ENCODE measurements at places on chromosomes 7 and 10.

DNA sequence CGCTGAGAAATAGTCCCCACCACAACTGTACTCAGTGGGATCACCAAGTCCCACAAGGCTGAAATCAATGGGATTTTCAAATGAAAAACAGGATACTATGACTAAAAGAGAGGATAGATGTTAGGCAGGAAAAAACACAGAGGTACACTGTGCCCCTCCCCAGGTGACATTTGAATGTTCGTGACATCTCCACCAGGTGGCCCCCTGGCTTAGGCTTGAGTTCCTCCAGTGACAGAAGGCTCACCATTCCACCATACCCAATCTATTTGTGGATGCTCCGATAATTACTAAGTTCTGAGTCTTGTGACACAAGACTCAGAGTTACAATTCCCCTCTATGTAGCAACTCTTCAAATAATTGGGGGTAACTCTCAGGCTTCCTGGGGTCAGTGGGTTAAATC lies 77.5 kb upstream of the KCNMA1 start:
- DNase-seq = no peak

- DNase-seq = no peak
These were observed 191.0 kb downstream of the LSM5 start for GRCh38 chr7:32299133-32299702.

DNA sequence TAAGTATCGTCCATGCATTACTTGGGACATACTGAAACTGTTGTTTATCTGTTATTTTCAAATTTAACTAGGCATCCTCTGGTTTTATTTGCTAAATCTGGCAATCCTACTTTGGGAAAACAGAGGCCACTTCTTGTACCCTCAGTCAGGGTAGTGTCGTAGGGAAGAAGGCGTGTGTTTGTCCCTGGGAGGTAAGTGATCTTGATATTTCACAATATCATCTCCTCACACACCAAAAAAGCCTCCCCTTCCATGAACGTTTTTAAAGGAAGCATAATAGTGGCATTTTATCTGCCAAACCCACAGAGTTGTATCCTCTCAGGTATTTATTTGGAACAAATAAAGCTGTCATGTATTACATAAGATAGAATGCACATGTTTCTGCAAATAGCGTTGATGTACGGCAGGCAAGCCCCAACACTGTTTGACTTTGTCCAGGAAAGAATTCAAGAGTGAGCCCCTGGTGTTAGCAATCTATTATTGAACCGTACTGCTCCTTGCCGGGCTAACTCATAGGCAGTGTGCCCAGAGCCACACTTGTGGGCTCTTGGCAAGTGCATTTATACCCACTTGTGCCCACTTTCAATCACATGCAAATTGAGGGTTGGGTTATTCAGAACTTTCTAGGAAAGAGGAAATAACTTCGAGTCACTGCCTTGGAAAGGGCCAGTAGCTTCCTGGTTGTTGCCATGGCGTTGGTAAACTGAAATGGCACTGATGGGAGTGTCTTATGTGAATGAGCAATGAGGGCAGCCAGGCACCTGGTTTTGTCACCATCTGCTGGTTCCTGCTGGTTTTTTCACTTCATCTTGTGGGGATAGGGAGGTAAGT lies 266.0 kb downstream of the USP6NL start:
- no peak for DNase-seq

GRCh38 chr10:76397181-76398042 lies 966.0 kb downstream of the LRMDA start:
- DNase-seq = no peak

- DNase-seq = no peak
These were observed 270.5 kb downstream of the BICC1 start for GRCh38 chr10:58782876-58783851.

GRCh38 chr10:28496481-28496961 lies 36.4 kb upstream of the WAC start:
- no peak for DNase-seq

GRCh38 chr7:43569424-43569823 lies 13.5 kb upstream of the STK17A start:
- no peak for DNase-seq

DNA sequence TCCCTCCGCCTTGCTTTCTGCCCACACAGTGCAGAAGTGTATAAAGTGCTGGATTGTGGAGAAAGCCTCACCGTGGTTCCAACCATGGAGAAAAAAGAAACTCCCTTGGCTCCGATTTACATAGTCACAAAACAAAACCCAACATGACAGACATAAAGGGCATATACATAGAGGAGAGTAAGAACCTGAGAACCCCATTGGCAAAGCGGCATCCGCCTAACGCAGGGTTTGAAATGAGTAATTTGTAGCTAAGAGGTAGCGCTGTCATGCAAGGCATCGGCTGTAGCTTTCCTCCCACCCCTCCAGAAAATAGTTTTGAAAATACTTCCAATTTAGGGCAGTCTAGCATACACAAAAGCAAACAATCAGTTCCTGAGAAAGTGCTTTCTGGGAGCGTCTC lies 126.0 kb upstream of the NRBF2 start:
- no peak for DNase-seq

DNA sequence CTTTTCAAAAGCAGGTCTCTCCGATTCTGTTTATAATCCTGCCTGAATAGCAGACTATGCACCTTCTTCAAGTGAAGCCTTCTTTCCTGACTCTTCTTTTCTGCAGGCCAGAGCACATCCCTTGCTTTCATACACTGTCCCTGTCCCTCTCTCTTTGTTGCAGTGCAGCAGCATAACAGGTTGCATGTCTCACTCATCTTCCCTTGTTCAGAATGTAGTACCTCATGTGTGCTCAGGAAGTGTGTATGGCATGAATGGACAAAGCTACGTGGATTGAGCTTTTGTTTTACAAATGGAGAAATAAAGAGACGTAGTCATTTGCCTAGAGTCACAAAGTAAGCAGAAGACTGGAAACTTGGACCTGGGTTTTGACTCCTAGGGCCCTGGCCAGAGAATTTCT lies 68.0 kb downstream of the PTPRZ1 start:
- DNase-seq = no peak

GRCh38 chr10:26946102-26946811 lies 85.5 kb upstream of the ABI1 start:
- no peak for DNase-seq

- no peak for DNase-seq
These were observed 27.5 kb downstream of the SH2B2 start for GRCh38 chr7:102313997-102314780.

- DNase-seq = no peak
These were observed 2.8 kb downstream of the GFRA1 start for GRCh38 chr10:116270126-116270770.

Measured in T-helper 22 cell (primary cell).